Stimulated activated CD4-positive, alpha-beta T cell treated with anti-CD3 and anti-CD28 coated beads, Interleukin-1b, Interleukin-23, amount 100 ng/mL, for 1 hour (primary cell): ENCODE measurements at places on chromosomes 1 and 21.
A peak's percentile ranks its signal among the peaks of the same experiment; 100 is the strongest.

DNA sequence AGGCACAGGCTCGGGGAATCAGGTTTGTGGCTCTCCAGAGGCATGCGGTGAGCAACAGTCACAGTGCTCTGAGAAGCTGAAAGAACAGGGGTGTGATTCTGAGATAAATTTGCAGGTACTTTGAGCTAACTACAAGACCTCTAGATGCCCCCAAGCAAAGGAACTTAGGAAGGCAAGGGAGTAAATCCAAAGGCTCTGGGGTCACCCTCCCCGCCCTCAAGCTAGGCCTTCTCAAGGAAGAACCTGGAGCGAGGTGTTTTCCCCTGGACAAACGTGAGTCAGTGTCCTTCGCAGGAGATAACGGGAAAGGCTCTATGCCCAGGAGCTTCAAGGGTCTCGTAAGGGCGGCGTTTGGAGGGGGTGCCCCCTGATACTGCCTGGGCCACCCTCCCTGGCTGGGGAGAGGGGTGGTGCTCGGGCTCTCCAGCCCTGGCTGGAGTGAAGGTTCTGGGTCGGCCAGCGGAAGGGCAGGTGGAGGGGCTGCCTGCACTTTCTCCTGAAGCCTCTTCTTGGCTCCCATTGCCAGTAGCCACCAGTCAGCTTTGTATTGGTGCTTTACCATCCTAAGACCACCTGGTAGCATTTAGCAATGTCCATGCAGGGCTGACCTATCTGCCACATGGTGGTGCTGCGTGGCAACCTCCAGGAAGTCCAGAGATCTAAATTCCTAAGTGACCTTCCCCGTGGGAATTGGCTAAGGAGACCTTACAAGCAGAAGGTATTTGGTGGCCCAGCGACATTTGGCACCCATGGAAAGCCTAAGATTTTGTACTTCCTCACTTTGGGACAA, 44.0 kb downstream of the GPR161 start:
- no peak for DNase-seq

DNA sequence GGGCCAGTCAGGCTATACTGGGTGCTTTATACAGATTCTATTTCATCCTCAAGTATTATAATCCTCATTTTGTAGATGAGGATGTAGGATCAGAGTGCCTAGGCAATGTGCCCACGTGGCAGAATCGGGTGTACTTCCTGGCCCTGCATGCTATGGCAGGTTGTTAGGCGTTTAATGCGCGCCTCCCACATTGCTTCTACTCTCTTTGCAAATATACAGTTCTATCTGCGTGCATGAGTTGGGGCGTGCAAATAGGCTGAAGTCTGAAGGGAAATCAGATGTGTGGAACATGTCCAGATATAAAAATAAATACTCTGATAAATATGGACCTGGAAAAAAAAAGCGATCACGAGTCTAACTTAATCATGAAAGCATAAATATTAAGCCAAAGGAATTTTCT, 194.7 kb upstream of the FMN2 start:
- no peak for DNase-seq

DNA sequence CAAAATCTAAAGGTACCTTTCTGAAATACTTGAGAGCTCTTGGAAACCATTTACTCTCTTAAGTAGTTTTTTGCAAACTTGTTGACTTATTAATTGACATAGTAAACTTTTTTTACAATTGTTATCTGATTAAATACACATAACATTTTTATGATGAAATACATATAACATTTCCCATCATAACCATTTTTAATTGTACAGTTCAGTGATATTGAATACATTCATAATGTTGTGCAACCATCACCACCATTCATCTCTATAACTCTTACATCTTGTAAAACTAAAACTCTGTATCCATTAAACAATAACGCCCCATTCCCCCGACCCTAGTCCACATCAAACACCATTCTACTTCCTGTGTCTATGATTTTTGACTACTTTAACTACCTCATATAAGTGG, 95.7 kb upstream of the ZNF648 start:
- no peak for DNase-seq

- DNase-seq, result no peak
Observed at GRCh38 chr1:28256197-28256827, 3.0 kb upstream of the SESN2 start.

DNA sequence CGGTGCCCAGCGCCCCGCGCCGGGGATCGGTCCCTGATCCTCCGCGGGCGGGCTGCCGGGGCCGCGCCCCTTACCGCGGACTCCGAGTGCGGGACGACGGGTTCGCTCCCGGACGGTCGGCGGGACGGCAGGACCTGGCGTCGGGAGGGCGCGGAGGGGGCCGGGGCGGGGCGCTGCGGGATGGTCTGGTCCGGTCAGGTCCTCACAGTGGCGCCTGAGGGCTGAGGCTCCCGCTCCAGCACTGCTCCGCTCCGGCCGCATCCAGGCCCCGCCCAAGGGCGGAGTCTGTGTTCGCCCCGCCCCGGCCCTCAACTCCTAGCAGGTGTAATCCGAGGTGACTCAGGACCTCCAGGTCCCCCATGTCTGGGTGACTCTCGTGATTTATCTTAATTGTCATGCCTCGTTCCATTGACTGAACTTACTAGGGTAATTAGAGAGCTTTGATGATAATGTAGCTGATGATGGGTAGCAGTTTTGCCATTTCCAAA, at the start of gene RAB3B:
Gene RAB3B, minus strand, starts transcription at position 223 of the 488 bp plus-strand sequence. CDS start 13,583 bp downstream, outside the sequence.
- DNase-seq, result peak; percentile 58
